ENCODE measurements at places on chromosomes 4 and X. TPM values are rescaled to one million over a fixed set of nuclear protein-coding genes. Genes with fewer than 3 reads are reported as not detected.

The RGS12 gene
- total RNA-seq, result 25.7 TPM

The RPS6KA6 gene
- total RNA-seq, result 10.6 TPM

The MAGEA3 gene
- total RNA-seq, result 0.40 TPM

The HCFC1 gene
- 36.6 TPM for total RNA-seq

The RAI2 gene
- 4.8 TPM for total RNA-seq

The SULT1B1 gene
- total RNA-seq, result 129 TPM

The FGF2 gene
- 5.0 TPM for total RNA-seq

The PABPC4L gene
- total RNA-seq, result 0.12 TPM

GRCh38 chr4:173167758-173168395, 734 bp upstream of the GALNT7 start:
- peak; percentile 66 for DNase-seq

- DNase-seq, result no peak
Measured at GRCh38 chrX:18549643-18550042, 122.3 kb downstream of the RS1 start.

- no peak for DNase-seq
Measured at GRCh38 chrX:48540480-48540879, 966 bp downstream of the TBC1D25 start.

DNA sequence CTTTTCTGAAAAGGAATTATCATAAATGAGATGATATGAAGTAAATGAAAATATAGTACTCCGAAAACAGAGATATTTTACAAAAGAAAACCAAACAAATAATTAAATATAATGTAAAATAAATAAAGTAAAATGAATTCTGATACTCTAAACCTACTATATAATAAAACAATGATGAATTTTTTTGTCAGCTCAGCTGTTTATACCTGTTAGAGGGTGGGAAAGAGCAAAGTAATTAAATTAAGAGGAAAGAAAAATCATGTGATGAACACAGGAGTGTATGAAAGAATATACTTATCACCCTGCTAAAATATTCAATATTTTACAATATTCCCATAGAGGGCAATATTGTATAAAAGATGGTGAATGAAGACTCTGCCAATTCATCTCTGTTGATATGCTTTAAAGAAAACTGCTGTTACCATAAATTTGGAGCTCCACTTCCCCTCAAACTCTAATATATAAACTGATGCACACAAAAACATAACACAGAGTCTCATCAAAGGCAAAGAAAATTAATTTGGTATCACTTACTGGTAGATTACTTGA, 6.5 kb upstream of the NDST4 start:
- no peak for DNase-seq

DNA sequence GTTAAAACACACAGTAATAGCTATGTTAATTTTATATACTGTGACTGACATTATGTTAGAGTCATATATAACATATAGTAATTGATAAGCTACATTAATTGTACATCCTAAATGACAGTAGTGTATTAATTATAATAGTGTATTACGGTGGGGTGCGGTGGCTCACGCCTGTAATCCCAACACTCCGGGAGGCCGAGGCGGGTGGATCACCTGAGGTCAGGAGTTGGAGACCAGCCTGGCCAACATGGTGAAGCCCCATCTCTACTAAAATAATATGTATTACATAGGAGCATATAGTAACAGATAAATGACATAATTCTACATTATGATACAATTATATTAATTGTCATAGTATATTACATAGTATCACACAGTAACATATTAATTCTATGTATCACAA, 12.2 kb downstream of the ASMTL start:
- no peak for DNase-seq

GRCh38 chr4:19256823-19257222, 994.9 kb upstream of the SLIT2 start:
- no peak for DNase-seq

DNA sequence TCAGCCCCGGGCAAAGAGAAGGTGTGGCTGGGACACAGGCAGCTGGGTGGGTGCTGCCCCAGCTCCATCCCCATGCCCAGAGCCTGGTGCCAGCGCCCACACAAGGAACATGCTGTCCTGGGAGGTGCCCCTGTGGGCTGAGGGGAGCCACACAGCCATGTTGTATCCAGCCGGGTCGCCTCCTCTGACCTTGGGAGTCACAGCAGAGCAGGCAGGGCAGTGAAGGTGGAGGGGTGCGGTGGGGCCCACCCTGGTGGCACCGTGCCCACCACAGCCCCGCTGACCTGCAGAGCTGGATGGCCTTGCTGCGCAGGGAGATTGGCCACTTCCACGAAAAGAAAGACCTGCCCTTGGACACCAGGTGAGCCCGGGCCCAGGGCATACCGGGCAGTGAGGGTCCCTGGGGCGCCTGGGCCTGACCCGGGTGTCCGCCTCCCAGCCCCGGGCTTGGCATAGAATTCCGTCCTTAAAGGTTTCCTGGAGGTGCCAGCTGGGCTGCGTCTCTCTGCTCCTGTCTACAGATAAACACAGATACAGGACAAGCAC, 18.7 kb upstream of the ADD1 start:
- no peak for DNase-seq

- no peak for DNase-seq
Measured at GRCh38 chr4:54937501-54937900, 187.9 kb downstream of the KDR start.

GRCh38 chrX:10240918-10241317, 84.1 kb downstream of the CLCN4 start:
- no peak for DNase-seq

DNA sequence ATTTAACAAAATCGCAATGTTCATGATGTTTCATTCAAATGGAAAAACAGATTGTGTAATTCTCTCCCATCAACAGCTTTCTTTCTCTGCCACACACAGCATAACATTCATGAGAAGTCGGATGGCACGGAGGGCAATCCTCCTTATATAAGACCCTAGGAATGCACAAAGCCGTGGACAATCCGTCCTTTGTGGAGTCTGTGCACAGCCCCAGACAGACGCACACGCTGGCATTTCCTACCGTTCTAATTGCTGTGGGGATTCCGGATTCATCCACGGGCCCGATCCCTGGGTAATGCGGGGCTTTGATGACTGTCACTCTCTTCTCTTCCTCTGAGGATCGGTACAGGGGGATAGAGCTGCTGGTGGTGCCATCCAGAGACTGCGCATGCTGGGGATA, 121.9 kb upstream of the PDLIM3 start:
- DNase-seq, result no peak

DNA sequence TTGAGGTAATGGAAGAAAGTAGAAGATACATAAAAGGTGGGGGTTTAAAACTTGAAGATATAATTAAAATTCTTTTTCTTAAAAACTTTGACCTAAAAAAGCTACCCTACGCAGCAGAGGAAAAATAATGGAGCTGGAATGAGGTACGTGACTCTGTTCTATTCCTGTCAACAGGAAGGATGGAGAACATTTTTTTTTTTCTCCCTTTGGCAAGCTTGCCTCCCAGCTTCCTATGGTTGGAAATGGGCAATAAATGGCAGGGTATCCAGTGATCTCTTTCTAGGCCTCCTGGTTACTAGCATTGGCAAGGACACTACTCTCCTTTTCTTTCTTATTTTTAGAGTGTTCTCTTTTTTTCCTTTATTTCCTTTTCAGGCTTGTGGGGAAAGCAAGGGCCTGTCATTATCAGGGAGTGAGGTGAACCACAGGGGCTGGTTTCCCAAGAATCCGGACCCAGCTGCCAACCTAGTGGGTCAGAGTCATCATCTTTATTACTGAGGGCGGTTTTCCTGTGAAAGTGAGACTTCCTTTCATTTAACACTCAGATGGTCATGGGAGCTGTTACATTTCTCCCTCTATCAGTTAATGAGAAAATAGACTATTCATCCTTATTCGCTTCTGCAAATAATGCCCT, 224.6 kb downstream of the SPRY1 start:
- no peak for DNase-seq

DNA sequence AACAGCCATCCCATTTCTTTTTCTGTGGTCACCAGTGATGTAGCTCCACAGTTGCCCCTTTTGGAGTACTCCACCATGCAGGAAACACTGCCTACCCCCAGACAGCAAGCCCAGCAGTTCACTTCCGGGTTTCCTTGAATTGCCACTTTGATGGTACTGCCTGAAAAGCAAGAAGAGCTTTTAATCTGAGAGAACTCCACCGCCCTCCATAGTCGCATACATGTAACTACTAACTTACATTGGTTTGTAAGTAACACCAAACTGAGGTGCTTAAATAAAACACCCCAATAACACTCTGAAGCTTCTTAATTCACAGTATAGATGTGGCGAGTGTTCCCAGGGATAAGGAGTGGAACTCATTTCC, 53.6 kb upstream of the HPSE start:
- DNase-seq, result no peak

GRCh38 chr4:25937801-25938200, 23.8 kb downstream of the SMIM20 start:
- DNase-seq, result no peak

DNA sequence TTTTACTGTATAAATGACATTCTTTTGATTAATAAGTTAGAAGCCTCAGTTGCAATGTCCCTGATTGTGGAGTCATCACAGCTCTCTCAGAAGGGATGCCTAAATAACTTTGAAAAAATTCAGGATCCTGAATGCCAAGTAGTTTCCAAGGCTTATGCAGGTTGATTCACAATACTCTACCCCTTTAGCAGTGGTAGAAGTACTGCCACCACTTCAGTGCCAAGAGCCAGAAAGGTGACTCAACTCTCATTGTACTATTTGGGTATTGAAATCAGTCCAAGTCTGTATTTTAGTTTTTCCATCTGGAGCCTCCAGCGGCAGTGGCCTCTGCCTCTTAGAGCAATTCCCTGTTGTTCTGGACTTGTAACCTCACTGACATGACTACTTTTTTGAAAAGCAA, 320.1 kb upstream of the NDST4 start:
- DNase-seq, result no peak

- DNase-seq, result peak; percentile 55
Measured at GRCh38 chr4:76212851-76213414, 691 bp downstream of the SCARB2 start.

- no peak for DNase-seq
Measured at GRCh38 chr4:128980816-128981326, 112.5 kb downstream of the SCLT1 start.

DNA sequence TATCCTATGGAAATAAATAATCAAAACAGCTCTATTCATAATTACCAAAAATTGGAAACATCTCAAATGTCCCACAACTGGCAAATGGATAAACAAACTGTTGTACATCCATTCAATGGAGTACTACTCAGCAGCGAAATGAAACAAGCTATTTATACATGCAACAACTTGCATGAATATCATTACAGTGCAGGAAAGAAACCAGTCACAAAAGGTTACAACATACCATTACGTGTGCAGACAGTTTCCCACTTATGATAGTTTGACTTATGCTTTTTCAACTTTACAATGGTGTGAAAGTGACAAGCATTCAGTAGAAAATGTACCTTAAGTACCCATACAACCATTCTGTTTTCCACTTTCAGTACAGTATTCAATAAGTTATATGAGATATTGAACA, 82.3 kb downstream of the NEK1 start:
- DNase-seq, result no peak

DNA sequence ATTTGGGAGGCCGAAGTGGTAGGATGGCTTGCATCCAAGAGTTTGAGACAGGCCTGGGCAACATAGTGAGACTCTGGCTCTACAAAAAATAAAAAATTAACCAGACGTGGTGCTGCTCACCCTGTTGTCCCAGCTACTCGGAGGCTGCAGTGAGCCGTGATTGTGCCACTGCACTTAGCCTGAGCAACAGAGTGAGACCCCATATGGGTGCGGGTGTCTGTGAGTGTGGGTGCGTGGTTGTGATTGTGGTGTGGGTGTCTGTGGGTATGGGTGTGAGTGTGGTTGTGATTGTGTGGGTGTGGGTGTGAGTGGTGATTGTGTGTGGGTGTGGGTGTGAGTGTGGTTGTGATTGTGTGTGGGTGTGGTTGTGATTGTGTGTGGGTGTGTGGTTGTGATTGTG, 114.6 kb downstream of the UBE2K start:
- no peak for DNase-seq

All from colonic mucosa (tissue), 4 donors.